ENCODE measurements at places on chromosomes 7 and 10. TPM values are rescaled to one million over a fixed set of nuclear protein-coding genes. Genes with fewer than 3 reads are reported as not detected.

DNA sequence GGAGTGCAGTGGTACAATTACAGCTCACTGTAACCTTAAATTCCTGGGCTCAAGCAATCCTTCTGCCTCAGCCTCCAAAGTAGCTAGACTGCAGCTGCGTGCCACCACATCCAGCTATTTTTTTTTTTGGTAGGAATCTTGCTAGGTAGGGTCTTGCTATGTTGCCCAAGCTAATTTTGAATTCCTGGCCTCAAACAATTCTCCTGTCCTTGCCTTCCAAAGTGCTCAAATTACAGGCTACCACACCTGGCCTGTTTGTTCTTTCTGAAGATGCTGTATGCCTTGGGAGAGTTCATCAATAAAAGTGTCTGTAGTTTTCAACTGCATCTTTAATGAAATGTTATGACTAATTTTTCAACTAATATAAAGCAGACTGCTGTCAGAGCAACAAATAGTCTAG, 452 bp downstream of the SAMD9 start:
- no peak for DNase-seq
- H3K4me1 ChIP-seq = no peaks in the 10 kb centered on the region
- H3K27me3 ChIP-seq = no peaks in the 10 kb centered on the region

The GRB10 gene
- total RNA-seq = 15.1 TPM

The GOLGA7B gene
- 0.72 TPM for total RNA-seq

GRCh38 chr7:3229904-3230470, 71.1 kb upstream of the SDK1 start:
- H3K27ac ChIP-seq = no peak overlapping the region
- H3K36me3 ChIP-seq = no peaks in the 10 kb centered on the region

- no peaks in the 10 kb centered on the region for H3K4me1 ChIP-seq
- H3K27me3 ChIP-seq = no peaks in the 10 kb centered on the region
- no peaks in the 10 kb centered on the region for H3K36me3 ChIP-seq
Observed at GRCh38 chr7:115435178-115435577, 513.3 kb downstream of the MDFIC start.

The FGL2 gene
- total RNA-seq = 34.0 TPM

DNA sequence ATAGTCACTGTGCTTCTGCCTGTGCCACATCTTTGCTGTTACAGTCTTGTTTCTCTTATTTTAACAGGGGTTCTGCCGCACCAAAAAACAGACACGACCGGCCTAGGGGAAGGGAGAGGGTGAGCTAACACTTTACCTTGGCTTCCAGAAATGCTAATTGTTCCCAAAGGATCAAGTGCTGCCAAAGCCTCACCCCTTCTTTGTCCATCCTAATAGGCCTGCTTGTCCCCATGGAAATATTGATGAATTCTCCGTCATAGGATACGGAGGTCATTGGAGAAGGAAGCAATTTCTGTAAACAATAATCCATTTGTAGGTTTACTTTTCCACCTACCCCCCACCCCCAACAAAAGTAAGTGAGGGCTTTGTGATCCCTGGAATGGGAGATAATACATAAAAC, 567.3 kb downstream of the KCNMA1 start:
- no peak overlapping the region for H3K4me3 ChIP-seq
- no peak for DNase-seq

DNA sequence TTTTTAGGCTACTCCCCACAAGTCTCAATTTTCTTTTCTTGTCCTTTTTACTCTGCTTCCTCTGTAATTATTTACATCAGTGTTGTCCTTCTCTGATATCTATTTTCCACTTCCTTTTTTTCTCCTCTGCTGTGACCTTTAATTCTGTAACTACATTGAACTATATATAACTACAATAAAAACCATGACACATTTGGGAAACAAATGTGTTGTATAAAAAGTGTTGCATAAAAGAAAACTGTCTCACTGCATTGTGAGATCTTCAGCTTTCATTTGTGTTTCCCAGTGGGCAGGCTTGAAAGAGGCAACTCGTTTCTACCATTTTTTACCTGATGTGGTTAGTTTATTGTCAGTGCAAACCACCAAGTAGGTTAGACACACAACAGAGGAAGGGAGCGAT, 483.9 kb upstream of the NRP1 start:
- H3K4me1 ChIP-seq = no peaks in the 10 kb centered on the region
- no peak overlapping the region for H3K27ac ChIP-seq
- no peak overlapping the region for H3K4me3 ChIP-seq
- no peaks in the 10 kb centered on the region for H3K27me3 ChIP-seq

The WAPL gene
- 33.9 TPM for total RNA-seq

DNA sequence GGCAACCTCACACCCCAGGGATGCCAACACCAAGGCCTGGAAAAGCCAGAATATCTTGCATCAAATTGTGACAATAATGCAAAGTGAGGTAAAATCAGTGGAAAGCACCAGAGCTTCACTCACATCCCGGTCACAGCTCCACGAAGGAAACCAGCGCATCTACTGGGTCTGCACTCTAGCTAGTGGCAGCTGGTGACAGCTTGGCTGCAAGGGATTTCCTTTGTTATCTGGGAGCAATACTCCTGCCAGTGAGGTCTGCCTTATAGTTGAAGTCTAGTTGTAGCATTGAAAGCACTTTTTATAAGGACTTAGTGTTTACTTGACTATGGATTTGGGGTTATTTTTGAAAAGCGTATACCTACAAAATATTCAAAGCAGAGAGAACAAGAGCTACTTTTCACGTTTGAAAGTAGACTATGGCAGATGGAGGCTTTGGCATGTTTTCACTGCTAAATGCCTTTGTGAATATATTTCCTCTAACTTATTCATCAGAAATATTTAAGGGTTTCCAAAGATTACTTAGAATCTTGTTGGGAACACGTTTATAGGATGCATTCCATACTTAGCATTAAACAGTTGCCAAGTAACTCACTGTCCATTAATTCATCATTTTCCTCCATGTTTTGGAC, 26.1 kb downstream of the WDFY4 start:
- H3K4me3 ChIP-seq = no peak overlapping the region
- H3K27ac ChIP-seq = no peak overlapping the region
- no peaks in the 10 kb centered on the region for H3K4me1 ChIP-seq
- DNase-seq = no peak
- no peaks in the 10 kb centered on the region for H3K27me3 ChIP-seq
- no peaks in the 10 kb centered on the region for H3K36me3 ChIP-seq

All from colonic mucosa (tissue), 4 donors.